G401 (cell line): ENCODE measurements at places on chromosomes 12 and 14. TPM values are rescaled to one million over a fixed set of nuclear protein-coding genes. Genes with fewer than 3 reads are reported as not detected.

DNA sequence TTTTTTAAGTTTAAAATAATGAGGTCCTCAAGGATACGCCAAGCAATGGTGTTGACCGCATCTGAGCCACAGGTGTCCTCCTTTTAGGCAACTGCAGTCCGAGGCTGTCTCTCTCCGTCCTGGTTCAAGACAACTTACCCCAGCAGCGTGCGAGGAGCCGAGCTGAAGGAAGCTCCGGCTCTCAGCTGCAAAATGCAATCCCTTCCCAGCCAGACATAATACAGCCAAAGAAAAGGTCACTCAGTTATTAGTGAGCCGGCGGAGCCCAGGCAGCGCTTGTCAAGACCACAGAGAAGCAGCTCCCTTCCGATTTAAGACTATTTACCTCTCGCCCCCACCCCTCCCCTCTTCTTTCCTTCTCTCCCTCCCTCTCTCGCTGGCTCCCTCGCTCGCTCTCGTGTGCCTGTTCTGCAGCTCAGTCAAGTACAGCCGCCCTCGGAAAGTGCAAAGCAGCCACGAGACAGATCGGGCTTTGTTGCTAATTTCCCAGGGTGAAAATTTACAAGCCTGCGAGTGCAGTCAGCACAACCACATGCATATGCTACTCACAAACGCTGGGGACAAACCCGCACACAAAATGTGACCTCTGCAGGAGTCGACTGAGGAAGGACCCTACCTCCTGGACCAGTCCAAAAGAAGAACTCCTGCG lies 363 bp upstream of the LMO3 start:
- DNase-seq = no peak

GRCh38 chr14:77526266-77526665 lies 27.6 kb upstream of the ISM2 start:
- no peak for DNase-seq

GRCh38 chr12:28223025-28223554 lies 32.8 kb downstream of the CCDC91 start:
- no peak for DNase-seq

DNA sequence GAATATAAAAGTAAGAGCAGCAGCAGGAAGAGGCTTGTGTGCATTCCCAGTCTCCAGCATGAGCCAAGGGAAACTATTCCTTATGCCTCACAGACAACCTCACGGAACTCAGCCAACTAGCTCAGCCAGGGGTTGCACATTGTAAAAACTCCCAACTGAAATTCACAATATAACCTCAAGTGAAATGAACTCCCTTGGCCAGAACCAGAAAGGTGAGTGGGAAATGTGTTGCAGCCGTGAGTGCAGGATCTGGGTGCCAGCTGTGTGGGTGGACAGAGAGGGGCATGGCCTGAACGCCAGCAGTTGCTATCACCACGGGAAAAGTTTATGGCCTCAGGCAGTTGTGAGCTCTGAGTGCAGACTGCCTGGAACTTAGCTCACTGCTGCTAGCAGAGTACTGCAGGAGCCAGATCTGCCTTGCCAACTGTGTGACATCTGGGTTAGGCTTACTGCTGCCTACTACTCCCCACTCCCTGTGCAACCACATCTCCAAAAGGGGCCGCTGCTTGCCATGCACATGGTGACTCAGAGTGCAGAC lies 2.3 kb upstream of the CLEC1A start:
- DNase-seq = no peak

DNA sequence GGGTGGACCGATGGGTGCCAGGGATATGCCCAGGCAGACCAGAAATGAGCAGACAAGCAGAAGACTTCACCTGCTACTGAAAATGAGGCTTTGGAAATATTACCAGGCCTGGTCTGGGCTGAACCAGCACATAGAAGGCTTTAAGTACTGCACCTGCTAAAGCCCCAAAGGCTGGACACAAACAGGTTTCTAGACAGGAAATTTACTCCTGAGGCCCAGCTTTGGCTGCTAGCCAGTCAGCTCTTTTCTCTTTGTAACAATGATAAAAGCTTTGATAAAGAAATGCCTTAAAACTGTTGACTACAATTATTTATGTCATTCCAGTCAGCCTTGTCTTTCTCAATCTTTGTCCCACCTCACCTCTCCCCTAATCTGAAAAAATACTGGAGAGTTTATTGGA lies 228.9 kb upstream of the EGLN3 start:
- no peak for DNase-seq

GRCh38 chr14:74437496-74438053 lies 11.6 kb upstream of the SYNDIG1L start:
- no peak for DNase-seq

DNA sequence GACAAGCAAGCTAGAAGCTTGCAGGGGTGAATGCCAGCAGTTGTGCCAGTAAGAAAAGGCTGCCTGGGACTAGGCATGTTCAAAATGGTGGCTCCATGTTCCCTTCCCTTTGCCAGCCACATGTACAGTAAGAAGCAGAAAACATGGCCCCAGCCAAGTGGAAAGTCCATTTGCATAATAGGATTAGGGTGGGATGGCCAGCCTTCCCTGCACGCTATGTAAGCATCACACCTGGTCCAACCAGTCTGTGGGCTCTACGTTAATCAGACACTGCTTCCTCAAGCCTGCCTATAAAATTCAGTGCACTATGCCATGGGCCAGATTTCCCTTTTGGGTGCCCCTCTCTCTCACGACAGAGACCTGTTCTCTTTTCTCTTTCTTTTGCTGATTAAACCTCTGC lies 288.4 kb downstream of the GXYLT1 start:
- DNase-seq = no peak

- DNase-seq = peak; percentile 61
Observed at GRCh38 chr12:57621497-57622292, 10.5 kb downstream of the ARHGEF25 start.

GRCh38 chr14:69014829-69015259 lies 35.7 kb upstream of the ACTN1 start:
- no peak for DNase-seq

GRCh38 chr12:104222976-104223375 lies 7.4 kb downstream of the TXNRD1 start:
- no peak for DNase-seq

- DNase-seq = peak; percentile 64
Observed at GRCh38 chr14:104977681-104978653, at the start of gene AHNAK2. Gene AHNAK2, minus strand, starts transcription at chr14:104978374. Its CDS starts 137 bp downstream, at chr14:104978237.

DNA sequence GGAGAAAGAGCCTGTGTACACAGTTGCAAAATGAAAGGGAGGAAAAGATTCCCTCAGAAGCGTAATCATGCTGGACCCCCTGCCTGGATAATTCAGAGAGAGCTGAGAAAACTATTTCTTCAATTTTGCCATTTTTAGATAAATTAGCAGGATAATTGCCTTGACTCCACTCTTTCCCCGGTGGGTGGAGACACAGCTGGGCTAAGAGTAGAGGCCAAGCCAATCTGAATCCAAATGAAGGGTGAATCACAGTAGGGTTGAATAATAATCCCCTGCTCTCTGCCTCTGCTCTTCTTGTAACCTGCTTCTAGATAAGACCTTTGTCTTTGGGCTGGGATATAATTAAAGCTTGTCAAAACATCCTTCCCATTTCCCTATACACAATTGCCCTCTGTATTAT lies 150.1 kb downstream of the CAPZA3 start:
- DNase-seq = no peak

GRCh38 chr12:45915405-45915804 lies 75.0 kb downstream of the SCAF11 start:
- no peak for DNase-seq

DNA sequence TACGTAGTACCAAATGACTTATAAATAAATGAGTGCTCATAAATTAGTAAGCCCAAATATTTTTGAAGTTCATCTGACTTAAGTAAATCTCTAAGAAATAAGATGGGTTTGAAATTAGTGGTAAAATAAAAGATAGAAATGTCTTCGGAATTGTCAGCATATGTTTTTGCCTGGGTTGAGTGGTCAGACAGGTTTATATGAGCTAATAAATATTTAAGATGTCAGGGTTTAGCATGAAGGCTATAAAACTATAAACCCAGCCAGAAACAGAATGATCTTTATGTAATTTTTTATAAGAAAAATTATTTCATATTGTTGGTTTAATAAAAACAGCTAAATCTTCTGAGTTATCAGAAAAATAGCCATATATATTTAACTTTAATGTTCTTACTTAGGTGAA lies 37.3 kb downstream of the JAG2 start:
- no peak for DNase-seq

DNA sequence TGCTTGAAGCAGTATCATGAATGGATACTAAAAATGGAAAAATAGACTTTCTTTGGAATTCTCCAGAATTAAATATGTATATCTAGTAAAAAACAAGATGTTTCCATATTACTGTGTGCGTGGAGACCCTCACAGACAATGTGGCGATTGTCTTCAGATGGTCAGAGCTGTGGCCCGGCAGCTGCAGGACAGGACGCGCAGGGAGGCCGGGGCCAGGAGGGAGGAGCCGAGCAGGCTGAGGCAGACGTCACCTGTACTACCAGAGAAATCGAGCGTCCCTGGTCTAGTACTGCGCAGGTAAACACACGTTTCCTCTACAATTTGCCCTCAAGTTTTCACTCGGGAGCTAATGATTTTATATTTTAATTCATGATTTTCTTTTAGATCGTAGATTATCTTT lies 22.8 kb downstream of the DDX51 start:
- DNase-seq = no peak

- no peak for DNase-seq
Observed at GRCh38 chr14:99875421-99875820, 82.2 kb downstream of the EML1 start.

DNA sequence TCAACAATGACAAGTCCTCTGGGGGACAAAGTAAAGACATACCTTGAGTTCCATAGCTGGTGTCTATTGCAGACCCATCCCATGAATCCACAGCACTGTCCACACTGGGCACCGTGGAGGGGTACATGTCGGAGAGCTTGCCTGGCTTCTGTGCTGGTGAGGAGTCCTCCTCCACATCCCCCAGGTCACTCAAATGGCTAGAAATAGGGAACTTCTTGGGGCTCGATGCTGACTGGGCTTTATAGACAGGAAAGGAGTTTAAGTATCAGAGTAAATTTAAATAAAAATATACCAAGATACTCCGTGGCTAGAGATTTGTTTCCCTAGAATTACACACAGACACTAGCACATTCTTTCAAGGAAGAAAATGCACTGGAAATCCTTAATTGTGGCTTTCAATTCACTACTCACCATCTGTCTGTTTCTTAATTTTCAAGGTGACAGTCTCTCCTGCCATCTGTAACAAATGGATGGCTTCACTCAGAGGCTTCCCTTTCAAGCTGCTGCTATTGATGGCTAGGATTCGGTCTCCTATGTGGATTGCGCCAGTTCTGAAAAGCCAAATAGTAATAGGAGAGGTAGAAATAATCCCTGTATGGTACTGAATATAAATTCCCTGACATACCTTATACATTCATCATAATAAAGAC lies 90.1 kb downstream of the HELB start:
- DNase-seq = peak; percentile 13

DNA sequence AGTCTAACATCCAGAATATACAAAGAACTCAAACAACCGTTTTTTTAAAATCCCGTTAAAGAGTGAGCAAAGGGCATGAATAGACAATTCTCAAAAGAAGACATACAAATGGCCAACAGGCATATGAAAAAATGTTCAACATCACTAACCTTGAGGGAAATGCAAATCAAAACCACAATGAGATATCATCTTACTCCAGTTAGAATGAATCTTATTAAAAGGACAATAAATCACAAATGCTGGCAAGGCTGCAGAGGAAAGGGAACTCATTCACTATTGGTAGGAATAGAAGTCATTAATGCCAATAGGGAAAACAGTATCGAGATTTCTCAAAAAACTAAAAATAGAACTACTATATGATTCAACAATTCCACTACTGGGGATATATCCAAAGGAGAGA lies 520.1 kb downstream of the RMST start:
- no peak for DNase-seq

DNA sequence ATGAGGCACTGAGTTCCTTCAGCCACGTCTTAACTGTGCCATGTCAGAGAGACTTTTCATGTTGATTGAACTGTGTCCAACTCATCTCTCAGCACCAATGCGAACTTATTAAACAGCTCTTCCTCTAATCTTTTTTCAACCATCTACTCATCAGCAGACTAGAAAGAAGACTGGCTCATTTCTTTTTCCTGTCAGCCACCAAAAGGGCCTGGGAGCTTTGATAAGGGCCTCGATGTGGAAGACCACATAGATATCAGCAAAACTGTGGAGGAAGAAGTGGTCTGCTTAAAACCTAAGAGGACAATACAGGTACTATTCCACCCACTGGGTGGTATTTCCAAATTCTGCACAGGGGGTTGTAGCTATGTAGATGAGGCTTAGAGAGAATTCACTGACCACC lies 3.6 kb upstream of the PLXNC1 start:
- DNase-seq = no peak

DNA sequence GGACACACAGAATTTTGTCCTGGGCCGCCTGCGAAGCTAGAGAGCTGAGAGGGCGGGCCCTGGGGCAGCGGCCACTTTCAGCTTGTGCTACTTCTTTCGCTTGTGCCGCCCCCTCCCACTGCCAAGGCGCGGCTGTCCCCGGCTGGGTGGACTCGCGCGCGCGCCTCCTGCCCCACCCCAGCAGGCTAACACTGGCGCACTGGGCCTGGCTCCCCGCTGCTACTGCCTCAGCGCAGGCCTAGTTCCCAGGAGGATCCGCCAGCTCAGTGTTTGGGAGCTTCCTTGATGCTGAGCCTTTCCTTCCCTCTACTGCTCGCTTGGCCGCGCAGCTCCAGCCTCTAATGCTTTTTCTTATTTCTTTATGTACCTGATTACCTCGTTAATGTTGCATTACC lies 27.4 kb upstream of the METAP2 start:
- DNase-seq = peak; percentile 2

DNA sequence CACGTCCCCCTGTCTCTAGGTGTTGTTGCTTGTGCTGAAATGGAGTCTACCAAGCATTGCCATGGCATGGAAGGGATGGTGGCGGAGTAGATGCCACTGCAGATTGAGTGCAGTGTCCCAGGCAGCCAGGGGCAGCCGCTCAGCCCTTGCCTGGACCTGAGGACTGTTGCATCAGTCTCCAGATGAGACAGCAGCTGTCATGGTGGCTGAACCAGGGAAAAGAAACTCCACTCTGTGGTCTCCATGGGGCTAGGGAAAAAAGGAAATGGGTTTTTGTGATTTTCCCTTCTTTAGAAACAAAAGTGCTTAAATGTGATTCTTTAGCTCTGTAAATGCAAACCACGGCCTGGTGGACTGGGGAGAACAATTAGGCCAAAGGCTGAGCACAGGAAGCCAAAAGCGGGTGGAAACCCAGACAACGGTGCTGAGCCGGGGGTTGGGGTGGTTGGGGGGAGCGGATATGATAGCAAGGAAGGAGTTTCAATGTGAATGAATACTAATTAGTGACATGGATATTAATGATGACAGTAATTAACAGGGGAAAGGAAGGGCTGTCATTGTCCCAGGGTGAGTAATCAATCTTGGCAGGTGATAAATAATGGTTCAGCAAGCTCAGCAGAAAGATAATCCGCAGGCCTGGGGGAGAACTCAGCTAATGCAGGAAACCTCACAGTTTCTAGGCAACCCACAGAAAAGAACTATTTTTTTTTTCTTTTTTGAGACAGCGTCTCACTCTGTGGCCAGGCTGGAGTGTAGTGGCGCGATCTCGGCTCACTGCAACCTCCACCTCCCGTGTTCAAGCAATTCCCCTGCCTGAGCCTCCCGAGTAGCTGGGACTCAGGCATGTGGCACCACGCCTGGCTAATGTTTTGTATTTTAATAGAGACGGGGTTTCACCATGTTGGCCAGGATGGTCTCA lies 442.6 kb downstream of the DPF3 start:
- no peak for DNase-seq

LRRC10 gene
- not detected in 2 replicates for total RNA-seq

APOF gene
- not detected in 2 replicates for total RNA-seq

RERGL gene
- not detected in 2 replicates for total RNA-seq

PLA2G1B gene
- total RNA-seq = not detected in 2 replicates

WNK1 gene
- total RNA-seq = 42.2 and 46.9 TPM in 2 replicates

PAPLN gene
- not detected in 2 replicates for total RNA-seq

SYCP3 gene
- total RNA-seq = not detected in 2 replicates

GPRC5A gene
- 22.8 and 23.8 TPM in 2 replicates for total RNA-seq

DNAH10 gene
- total RNA-seq = 4.2 and 5.8 TPM in 2 replicates

FAM186B gene
- total RNA-seq = 0.06 TPM in 1 of 2 replicates, not detected in the other
